Upper lobe of right lung (tissue), 1 donor: ENCODE measurements at places on chromosomes 3 and 15.

GRCh38 chr3:112888381-112889085 lies 41.9 kb upstream of the CD200R1L start:
- no peak for DNase-seq

DNA sequence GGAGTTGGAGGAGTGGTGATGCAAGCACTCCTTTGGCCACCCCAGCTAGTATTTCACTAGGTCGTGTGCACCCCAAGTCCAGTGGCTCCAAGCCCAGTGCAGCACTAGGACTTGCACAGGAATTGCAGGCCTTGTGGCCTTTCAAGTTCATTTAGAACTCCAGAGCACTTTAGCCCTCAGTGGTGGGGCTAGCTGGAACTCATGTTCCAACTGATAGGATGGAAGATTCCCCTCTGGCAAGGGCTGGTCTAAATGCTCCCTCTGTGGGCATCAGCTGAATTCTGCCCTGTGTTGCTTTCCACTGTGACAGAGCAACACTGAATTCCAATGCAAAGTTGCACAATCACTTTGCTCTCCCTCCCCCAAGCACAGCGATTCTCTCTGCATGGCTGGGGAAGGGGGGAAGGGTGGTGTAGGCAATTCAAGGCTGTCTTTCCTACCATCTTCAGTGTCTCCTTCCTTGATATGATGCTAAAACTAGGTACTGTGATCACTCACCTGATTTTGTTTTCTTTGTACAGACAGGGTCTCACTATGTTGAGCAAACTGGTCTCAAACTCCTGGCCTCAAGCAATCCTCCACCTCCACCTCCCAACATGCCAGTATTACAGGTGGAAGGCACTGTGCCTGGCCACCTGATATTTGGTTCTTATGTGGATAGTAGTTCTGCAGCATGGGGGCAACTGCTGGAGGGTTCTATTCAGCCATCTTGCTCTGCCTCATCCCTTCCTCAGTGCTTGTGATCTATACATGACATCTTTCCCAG lies 10.3 kb downstream of the USF3 start:
- no peak for DNase-seq

GRCh38 chr3:170840291-170840859 lies 29.6 kb downstream of the RPL22L1 start:
- DNase-seq = no peak

- DNase-seq = no peak
These were observed 19.3 kb upstream of the RAB6B start for GRCh38 chr3:133914839-133915600.

- no peak for DNase-seq
These were observed 23.1 kb downstream of the TNK2 start for GRCh38 chr3:195885036-195885891.

GRCh38 chr15:28979208-28979841 lies 93.6 kb downstream of the APBA2 start:
- no peak for DNase-seq

DNA sequence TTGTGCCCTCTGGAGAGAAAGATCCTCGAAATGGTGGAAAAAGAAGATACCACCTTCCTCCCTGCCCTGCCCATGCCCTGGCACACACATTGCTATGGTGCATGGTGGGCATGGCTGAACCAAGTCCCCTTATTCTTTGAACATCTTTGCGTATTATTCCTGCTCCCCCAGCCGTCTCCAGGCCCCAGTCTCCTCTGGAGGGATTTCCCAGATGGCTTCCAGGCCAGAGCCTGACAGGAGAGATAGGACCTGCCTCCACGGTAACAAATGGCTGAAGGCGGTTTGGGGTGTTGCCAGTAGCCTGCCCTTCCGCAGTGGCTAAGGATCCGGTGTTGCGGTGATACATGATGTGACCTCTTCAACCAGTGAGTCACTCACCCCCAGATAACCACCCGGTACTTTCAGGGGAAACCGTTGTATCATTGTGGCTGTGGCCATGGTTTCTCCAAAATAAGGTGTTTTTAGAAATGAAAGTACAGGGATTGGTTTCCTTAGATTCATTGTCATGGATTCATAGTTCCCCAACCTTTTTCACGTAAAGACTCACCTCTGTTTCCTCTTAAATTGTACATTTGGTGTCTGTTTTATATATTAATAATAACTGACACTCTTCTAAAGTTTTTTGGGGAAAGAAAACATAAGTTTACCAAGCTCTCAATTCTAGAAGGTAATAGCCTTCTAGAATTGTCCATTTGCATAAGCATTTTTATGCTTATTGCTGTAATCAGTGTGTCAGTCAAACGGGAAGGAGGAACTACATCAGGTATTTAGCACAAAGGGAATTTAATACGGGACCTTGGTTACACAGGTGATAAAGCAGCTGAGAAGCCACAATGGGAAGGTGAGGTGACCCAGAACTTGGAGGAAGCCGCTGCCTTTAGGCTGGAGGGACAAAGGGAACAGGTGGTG lies 25.9 kb downstream of the SMAD3 start:
- no peak for DNase-seq
